Activated CD4-positive, alpha-beta T cell treated with anti-CD3 and anti-CD28 coated beads for 1 hour (primary cell): ENCODE measurements at places on chromosomes 12 and 14.

DNA sequence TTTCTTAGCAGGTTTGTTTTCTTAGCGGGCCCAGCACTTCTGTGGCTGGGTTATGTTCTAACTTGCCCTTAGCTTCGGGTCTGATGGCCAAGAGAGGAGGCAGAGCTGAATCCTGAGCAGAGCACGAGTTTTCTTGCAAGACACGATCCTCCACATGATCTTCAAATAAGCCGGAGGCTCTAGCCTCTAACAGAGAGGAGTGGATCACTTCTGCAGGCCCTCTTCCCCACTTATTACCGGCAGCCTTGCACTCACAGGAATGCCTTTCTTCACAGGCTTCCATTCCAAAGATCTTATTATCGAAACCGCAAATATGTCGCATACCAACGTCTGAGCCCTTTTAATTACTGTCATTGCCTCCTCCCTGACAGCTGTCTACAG lies 79.5 kb downstream of the SINHCAF start:
- DNase-seq: no peak

DNA sequence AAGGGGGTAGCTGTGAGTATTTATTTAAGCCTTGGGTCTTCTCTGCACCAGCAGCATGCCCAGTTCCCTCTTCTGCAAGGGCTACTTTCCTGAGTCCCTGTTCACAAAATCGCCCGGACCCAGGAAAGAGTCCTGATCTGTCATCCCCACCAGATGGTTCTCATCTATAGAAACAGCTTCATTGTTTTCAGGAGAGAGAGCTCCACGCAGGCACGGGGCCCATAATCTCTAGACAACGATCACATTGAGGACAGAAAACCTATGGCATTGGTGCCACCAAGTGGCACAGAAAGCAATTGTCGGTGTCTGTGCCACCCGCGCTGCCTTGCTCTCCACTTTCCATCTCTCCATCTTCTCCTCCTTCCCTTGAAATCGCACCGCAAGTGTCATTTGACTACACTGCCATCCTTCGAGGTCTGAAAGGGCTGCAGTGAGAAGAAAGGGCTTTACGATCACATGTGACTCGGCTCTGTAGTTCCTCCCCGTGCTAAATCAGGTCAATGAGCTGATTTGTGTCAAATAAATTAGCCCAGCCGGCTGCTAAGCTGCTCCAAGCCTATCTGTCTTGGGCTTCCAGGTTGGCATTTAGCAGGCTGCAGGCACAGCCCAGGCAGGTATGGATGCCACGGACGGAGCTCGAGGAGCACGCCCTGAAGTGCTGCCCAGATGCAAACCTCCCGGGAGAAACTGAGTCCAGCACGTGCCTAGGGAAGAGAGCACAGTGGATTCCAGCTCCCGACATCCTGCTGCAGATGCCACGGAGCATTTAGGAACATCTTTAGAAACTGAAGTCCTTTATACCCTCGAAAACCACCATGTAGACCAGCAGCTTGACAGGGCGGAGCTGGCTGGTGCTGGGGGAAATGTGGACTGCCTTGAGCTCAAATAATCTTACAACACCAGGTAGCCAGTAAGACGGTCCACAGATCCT lies 28.8 kb downstream of the SPRING1 start:
- peak; percentile 36 for DNase-seq

DNA sequence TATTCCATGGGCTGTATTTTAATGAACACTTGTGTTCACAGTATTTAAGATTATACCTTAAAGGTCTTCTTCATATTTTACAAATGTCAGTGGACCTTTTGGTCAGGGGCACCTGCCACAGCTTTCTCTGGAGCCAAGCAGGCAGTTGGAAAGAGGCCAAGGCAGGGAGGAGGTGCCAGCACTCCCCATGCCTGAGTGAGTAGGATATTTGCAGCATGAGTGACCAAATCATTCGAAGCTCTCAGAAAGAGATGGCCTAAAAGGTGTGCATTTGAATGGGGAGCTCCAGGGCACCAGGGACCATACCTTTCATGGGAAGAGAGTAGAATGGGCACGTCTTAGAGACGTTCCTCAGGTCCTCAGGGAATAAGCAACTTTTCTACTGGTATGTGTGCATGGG lies 121.6 kb downstream of the GPR135 start:
- DNase-seq: no peak

DNA sequence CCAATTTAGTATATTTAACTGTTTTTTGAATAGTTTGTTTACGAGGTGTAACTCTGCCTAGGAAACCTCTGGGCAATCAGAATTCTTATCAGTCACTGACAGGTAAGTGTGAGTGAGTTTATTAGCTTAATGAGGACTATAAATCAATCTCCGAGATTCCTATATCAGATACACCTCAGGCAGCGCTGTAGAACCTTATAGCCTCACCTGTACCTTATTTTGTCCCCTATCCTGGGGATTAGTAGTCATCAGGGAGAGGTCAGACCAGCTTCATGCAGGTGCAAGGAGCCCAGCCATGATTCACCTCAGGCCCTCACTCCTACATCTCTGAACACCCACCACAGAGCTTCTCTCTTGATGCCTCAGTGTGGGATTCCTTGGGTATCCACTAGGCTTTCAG lies 256.0 kb downstream of the KTN1 start:
- no peak for DNase-seq

GRCh38 chr12:93786656-93787397 lies 109.7 kb downstream of the CRADD start:
- no peak for DNase-seq

GRCh38 chr12:13940335-13940865 lies 41.0 kb downstream of the GRIN2B start:
- DNase-seq: no peak

DNA sequence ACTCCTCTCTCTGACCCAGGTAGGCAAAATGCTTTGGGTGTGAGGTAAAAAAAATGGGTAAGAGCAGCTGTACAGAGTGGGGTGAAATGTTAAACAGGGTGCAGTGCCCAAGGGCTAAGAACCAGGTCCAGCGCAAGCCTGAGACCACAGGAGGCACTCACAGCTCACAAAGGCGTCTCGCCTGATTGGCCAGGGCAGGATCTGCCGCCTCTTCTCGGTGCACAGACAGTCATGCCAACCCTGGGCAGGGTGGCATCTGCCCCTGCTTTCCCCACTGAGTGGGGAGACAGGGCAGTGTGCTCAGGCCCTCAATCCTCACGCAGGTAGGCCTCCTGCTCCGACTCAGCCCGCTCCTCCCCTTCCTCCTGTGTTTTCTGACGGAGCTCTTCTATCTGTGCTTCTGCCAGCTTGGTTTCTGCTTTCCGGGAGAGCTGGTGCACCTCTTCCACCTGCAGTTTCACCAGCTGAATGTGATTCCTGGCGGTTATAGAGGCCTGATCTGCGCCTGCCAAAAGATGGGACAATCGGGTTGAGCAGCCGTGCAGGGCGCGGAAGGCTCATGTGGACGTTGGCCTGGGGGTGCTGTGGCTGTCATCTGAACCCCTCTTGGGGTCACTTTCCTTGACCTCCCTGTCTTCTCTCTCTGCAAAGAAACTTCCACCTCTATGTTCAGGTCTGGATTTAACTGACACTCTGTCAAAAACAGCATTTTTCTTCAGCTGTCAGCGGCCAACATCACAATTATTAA lies 4.7 kb downstream of the B3GNT4 start:
- DNase-seq: no peak

- DNase-seq: no peak
Measured at GRCh38 chr14:81831128-81831820, 297.6 kb upstream of the SEL1L start.

DNA sequence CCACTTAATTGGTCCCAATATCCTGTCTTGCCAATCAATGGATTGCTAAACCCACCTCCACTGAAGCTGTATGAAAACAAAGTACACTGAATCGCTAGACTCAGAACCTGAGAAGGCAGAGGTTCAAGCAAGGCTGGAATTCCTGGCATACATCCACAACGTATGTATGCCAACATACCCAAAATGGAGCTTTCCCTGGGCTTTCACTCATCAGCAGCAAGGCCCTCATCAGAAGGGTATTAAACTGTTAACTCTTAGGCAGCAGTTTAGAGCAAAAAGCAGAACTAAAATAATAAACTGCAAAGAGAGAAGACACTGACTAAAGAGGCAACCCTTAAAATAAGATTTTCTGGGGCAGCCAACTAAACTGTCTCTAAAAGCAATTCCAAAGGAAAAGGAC lies 13.6 kb downstream of the MED13L start:
- DNase-seq: no peak

DNA sequence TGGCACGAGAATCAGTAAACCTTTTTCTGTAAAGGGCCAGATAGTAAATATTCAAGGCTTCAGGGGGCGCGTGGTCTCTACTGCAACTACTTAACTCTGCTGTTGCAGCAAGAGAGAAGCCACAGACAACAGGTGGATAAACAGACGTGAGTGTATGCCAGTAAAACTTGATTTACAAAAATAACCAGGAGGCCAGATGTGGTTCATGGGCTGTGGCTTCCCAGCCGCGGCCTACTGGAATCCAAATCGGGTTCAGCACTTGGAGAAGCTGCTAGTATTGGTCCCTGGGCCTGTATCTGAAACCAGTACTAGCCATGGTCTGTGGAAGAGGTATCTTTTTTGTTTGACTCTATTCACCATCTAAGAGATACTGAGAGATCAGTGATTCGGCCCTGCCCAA lies 13.3 kb downstream of the PPP2R5C start:
- DNase-seq: no peak

GRCh38 chr12:52232203-52232673 lies 805 bp upstream of the KRT7 start:
- no peak for DNase-seq

GRCh38 chr12:116863275-116863767 lies 17.9 kb downstream of the HRK start:
- DNase-seq: no peak

- no peak for DNase-seq
Measured at GRCh38 chr14:87799400-87799799, 193.6 kb downstream of the GALC start.

- no peak for DNase-seq
Measured at GRCh38 chr14:61467296-61467695, 145.9 kb downstream of the PRKCH start.

- no peak for DNase-seq
Measured at GRCh38 chr14:42307239-42307825, 700.7 kb downstream of the LRFN5 start.

DNA sequence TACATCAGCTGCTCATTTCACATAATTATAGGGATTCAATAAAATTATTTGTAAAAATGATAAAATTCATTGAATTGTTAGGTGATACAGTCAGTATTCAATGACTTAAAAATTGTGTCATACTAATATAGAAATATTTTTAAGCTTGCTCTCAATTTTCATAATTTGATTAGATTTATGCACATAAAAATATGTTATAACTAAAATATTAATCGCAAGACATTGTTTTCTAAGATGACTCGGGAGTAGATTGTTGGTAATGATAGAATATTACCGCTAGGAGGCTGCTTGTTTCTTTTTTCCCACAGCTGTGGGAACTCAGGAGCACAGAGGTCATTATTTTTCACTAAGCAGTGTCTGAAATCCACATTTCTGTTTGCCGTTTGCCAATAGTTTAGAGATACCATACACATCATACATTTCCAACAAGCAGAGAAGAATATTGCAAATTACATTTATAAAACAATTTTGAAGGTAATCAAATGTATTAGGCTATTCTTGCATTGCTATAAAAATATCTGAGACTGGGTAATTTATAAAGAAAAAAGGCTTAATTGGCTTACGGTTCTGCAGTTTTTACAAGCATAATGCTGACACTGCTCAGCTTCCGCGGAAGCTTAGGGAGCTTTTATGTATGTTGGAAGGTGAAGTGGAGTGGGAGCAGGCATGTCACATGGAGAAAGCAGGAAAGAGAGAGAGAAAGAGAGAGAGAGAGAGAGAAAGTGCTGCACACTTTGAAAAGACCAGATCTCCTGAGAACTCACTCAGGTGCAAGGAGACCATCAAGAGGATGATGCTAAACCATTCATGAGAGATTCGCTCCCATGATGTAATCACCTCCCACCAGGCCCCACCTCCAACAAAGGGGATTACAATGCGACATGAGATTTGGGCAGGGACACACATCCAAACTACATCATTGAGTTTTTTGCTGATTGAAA lies 9.2 kb downstream of the CD69 start:
- DNase-seq: peak; percentile 72

GRCh38 chr12:127162902-127163301 lies 1104.1 kb upstream of the TMEM132C start:
- no peak for DNase-seq

DNA sequence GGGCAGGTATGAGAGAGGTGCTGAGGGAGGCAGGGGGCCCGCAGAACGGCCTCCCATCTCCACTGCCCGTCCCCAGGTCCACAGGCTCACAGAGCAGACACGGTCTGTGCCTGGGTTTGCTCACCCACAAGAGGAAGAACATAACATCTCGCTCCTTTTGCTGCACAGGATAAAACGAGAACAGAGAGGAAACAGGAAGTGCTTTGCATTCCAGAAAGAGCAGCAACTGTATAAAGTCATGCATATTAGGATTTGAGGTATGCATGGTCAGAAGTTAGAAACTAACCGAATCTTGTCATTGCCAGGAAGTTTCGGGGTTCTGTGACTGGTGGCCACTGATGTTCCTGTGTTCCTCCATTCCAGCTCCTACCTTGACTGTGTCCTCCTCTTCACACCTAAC lies 25.0 kb downstream of the NTF3 start:
- DNase-seq: no peak

- DNase-seq: peak; percentile 37
Measured at GRCh38 chr12:57216014-57216911, at the start of gene NXPH4. NXPH4 (plus strand) TSS chr12:57216794; CDS start chr12:57216970, 176 bp downstream.

DNA sequence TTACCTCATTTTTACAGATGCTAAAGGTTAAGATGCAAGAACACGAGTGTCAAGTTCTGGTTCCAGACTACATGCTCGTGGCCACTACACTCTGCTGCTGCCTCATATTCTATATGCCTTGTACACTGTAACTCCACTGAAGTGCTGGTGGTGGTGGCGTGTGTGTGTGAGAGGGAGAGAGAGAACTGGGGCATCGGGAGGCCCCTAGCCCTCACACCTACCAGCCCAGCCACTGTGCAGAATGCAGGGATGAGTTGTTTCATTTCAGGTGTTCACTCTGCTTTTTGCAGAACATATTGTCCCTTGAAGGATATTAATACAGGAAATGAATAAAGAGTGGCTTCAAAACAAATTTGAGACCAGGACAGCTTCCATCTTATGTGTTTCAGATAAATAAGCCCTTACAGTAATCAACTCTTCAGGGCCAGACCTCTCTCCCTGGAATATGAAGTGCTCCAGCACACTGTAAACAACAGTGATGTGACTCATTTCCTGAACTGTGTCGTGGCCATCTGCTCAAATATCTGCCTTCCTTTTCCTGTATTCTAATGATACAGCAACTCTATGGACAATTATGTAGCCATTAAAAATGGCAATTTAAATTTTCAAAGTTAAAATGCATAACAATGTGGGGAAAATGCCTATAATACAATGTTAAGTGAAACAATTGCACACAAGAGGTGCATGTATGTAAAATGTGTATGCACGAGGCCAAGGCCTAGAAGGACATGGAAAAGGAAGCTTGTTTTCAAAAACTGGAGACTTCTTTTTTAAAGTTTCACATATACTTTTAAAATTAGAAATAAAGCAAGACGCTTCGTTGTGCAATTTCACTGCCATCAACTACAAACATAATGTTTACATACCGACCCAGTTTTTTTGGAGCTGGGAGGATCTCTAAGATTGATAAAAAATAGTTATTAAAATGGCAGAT lies 215.4 kb downstream of the PELI2 start:
- DNase-seq: no peak
